Neuronal stem cell (in vitro differentiated cells): ENCODE measurements at places on chromosomes 12 and 14.
A peak's percentile ranks its signal among the peaks of the same experiment; 100 is the strongest.

DNA sequence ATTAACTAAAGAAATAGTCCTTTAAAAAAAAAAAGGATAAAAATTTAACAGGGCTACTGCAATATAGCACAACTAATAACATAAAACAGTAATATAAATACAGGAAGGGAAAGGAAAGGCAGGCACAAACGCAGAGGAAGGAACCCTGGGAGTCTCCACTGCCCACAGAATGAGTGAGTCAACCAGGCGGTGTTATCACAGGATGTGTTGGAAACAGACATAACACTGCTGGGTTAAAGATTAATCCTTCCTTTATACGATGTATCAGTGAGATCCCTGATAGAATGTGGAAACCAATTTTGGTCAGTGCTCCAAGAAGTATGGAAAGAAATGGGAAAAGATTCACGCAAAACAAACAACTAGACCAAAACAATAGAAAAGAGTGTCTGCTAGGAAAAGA lies 47.9 kb downstream of the FGD6 start:
- DNase-seq: no peak

DNA sequence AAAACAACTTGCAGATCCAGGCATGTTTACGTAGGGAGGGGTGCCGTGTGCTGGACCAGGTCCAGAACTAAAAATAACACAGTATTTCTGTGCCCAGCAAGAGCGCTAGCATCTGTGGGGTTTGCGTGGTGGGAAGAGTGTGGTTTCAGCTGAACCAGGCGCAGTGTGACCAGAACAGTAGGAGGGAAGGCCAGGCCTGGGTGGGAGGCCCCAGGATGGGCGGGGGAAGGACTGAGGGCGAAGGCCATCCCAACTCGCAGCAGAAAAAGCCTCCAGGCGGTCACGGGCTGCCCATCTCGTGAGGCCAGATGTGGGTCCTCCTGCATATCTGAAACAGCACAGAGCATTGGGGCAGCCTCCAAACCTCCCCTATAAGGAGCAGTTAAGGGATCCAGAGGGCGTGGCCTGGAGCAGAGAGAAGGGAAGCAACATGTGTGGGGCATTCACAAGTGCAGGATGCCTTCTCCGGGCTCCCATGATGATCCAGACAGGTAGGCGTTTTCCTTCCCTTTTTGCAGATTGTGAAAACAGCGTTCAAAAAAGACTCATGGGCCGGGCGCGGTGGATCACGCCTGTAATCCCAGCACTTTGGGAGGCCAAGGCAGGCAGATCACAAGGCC lies 17.8 kb upstream of the CD9 start:
- no peak for DNase-seq

GRCh38 chr12:104634852-104635251 lies 178.1 kb downstream of the CHST11 start:
- DNase-seq: no peak

DNA sequence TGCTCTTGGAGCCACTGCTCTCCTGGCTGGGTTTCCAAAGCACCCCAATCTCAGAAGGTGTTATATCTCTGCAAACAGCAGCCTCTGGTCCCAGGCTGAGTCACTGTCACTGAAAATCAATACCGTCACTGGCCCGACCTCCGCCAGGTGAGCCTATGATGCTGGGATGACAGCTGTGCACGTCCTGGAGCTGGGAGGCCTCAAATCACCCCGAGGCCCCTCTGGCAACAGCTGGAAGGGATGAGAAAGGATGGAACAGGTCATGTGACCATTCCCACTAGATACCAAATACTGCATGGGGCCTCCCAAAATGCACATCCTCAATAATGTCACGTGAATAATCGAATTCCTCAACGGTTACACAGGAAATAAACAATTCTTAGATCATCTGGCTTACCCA lies 190.8 kb downstream of the TTC7B start:
- DNase-seq: no peak

GRCh38 chr12:121025442-121026226 lies 9.3 kb upstream of the C12orf43 start:
- DNase-seq: no peak

DNA sequence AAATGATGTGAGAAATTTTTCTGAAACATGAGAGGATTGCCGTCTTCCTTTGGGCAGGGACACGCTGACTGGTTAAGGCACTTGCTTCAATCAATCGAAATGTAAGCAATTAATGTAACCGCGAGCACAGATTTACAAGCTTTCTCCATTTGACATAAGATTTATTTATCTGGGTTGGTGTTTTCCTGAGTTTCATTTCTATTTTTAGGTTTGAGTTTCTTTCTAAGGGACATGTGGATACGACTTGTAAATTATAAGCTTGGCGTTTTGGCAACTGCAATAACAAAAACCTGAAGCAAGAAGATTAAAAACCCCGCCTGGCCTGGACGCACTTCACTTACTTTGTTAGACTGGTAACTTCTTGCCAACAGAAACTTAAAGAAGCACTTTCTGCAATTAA lies 20.3 kb upstream of the SINHCAF start:
- no peak for DNase-seq

- DNase-seq: peak; percentile 94
These were observed 207.2 kb upstream of the SRRM4 start for GRCh38 chr12:118773956-118774723.

- DNase-seq: no peak
These were observed 15.1 kb downstream of the FAIM2 start for GRCh38 chr12:49888461-49889151.

DNA sequence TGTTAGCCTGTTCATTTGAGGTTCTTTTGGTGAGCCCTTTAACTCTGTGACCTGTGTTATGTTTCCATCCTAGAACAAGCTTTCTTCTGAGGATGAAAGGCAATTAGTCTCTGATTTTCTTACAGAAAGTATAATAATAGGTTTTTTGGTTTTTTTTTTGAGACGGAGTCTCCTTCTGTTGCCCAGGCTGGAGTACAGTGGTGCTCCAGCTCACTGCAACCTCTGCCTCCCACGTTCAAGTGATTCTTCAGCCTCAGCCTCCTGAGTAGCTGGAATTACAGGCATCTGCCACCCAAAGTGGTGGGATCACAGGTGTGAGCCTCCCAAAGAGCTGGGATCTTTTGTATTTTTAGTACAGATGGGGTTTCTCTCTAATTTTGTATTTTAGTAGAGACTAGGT lies 52.7 kb upstream of the SYNE2 start:
- no peak for DNase-seq

GRCh38 chr12:108635997-108636808 lies 2.5 kb upstream of the SELPLG start:
- DNase-seq: no peak

DNA sequence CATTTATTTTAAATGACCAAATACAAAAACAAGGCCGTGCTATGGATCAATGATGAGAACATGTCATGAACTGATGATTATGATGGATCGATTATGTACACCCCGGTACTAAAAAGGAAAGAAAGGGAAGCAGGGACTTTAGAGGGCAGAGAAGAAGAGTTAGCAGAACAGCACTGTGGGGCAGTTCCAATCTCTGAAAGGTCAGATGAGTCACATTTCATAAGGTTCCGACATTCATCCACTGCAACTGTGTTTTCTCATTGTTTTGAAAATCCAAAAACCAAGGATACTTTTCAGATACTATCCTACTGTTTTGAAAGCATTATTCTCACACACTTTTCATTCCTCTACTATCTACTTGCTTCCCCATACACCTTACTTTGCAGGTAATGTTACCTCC lies 169.3 kb downstream of the STXBP6 start:
- no peak for DNase-seq

GRCh38 chr12:104463368-104463767 lies 6.6 kb downstream of the CHST11 start:
- no peak for DNase-seq

- no peak for DNase-seq
These were observed 15.8 kb upstream of the VRK1 start for GRCh38 chr14:96781371-96781770.

DNA sequence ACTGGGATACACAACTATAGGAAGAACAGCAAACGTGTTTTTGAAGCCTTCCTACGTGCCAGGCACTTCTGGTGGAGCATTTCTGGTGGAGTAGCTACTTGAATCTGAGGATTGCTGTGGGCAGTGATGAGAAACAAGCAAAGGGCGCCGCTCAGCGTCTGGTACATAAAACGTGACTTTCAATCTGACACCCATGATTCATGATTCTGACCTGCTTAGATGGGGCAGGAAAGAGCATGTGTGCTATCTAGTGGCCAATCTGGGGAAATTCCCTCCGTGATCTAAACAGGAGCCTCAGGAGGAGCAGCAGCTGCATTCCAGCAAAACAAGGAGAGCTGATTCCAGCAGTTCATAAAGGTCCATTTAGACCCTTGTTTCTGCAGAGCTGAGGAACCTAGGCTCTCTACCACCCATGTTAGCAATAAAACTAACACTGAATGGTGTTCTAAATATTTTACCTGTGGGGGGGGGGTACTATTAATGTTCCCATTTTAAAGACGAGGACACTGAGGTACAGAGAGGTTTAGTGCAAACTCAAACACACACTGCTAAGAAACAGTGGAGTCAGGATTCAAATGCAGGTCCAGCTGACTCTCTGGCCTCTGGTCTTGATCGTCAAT lies 37.8 kb downstream of the PAH start:
- DNase-seq: peak; percentile 61

DNA sequence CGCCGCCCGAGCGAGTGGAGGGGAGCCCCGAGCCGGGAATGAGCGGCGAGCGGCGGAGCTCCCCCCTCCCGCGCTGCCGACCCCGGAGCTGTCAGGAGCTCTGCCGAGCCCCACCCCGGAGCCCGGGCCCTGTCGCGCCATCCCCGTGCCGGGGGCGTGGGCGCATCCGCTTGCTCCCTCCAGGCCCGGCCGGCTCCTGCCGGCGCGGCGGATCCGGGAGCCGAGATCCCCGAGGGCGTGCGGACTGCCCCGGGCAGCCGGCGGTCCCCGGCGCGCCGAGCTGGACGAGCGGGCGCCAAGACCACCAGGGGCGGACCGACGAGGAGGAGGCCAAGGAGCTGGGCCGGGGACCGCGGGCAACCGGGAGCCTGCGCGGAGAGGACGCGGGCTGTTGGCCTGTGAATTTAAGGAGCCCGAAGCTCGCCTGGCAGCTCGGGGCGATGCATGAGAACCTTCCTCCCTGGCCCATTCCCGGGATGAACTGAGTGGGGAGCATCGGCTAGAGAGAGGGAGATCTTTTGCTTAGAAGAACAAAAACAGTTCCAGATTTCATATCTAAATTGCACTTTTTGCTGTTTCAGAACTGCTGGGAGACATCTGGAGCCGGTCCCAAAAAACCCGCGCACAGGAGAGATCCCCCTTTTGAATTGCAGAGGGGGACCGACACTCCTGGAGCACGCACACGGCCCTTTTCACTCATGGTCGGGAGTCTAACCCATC lies 2.0 kb downstream of the PTHLH start:
- peak; percentile 47 for DNase-seq

DNA sequence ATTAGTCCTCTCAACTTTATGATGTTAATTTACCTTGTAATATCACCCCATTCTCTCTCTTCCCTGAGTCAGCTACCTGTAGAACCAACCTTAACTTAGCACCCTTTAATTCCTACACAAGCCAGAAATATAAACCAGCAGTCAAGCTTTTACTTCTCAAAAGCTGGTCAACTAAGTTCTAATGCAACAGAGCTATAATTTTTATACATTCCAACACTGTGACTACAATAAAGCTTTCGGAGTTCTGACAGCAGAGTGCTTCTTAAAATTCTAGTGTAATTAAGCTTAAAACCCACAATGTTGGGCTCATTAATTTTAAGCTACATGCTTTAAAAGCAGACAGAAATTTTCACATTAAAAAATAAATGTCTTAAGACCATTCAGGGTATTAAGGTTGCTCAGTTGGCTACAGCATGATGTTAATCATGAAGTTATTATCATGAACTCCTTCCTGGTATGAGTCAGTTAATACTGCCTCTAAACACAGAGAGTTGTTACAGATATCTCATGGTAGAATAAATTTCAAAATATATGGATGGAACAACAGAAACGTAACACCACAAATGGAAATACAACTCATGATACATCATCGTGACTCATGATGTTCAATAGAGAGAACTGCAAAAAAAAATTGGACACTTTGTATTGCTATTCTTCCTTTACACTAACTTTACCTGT lies 126.7 kb downstream of the EPS8 start:
- DNase-seq: no peak

GRCh38 chr12:2013086-2013485 lies 8.8 kb upstream of the DCP1B start:
- DNase-seq: no peak

DNA sequence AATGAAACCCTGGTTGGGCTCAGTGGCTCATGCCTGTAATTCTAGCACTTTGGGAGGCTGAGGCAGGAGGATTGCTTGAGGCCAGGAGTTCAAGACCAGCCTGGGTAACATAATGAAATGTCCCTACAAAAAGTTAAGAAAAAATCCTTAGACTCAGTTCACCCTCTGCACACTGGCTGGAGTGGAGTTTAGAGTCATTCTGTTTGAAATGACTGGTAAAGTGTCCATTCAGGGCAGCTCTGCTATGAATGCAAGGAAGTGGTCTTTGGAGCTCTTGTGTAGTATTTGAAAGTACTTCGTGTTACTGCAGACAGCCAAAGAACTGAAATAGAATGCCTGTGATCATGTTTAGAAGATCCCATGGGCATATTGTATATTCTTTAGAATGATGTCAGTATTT lies 466.5 kb downstream of the PCNX1 start:
- no peak for DNase-seq
